Activated T-helper 1 cell treated with Interleukin-2 at 50 U/mL for 16 hours (primary cell): ENCODE measurements at places on chromosomes 1 and 21.

GRCh38 chr1:168235937-168236336, 10.1 kb downstream of the SFT2D2 start:
- DNase-seq = no peak

DNA sequence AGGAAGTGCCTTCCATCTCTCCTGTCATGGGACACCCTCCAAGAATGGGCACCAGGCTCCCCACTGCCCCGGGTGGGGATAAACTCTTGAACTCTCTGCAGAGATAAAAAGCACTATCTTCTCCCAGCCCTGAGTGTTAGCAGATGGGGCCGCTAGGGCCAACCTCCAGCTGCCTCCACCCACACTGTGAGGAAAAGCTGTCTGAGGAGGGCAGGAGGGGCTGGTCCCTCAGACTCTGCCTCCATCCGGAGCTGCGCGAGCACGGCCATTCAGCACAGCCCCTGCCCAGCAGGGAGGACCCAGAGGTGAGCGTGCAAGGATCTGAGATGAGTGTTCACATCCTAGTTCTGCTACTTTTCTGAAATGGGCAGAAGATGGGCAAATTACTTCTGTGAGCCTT, 51.8 kb upstream of the TRABD2B start:
- DNase-seq = no peak

- DNase-seq = no peak
Observed at GRCh38 chr1:180970333-180971079, 52.2 kb downstream of the STX6 start.

DNA sequence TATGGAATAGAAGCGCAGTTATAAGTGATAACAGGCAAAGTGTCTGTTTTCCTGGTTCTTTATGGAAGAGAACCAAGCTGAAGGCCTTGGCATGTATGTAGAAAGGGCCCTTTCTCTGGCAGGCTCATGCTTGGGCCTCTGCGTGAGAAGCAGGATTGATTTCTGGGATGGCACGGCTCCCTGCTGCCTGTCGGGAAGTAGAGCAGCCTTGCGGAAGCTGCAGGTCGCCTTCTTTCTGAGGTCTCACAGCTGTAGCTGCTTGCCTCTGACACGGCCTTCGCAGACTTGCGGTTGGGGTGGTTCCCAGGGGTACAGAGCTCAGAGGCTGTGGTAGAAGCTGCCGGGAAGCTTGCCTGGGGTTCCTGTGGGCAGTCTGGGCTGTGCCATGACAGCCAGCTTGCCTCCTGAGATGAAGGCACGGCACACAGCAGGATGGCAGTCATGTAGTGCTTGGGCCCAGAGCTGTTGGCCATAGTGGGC, 39.4 kb downstream of the TRAPPC10 start:
- no peak for DNase-seq

- no peak for DNase-seq
Observed at GRCh38 chr1:199096591-199096990, 457.8 kb downstream of the PTPRC start.

DNA sequence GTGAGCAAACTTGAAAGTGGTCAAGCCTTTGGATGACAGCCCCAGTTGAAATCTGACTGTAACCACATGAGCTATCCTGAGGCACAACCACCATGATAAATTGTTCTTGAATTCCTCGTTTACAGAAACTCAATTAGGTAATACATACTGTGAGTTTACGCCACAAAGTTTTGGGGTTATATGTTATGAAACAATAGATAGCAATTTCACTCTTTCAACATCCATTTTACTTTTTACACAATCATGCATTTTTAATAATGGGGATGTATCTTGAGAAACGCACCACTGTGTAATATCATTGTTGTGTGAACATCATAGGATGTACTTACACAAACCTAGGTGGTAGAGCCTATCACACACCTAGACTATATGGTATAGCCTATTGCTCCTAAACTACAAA, 35.4 kb downstream of the OR2C3 start:
- no peak for DNase-seq

DNA sequence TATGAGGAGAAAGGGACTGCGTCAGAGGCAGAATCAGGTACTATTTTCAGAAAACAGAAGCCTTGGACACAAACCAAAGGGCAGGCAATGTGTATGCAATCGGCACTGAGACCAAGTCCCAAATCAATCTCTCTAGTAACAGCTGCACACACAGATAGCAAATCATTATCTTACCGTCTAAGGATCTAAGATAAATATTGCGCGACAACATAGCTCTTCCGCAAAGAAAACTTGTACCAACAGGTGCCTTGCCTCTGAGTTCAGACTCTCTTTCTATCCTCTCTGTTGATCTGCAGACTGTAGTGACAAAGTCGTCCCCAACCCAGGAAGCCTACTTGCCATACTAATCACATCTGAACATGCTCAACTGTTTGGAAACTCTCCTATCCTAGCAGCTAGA, 22.6 kb upstream of the SAMD13 start:
- DNase-seq = no peak

DNA sequence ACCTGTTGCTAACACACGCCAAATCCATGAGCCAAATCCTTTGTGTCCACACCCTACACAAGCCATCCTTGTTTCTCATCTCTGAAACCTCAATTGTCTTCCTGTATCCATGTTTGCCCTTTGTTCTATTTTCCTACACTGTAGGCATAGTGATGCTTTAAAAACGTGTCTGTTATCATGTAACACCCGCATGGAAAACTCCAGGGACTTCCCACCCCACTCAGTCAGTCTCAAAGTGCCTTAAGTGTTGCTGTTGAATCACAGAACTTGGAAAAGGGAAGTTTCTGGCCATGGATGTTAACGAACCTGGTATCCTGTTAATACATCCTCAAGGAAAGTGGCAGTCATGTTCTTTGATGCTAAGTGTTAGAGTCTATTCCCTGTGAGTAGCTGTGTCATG, 9.7 kb downstream of the OR2T11 start:
- no peak for DNase-seq

GRCh38 chr21:42782723-42783242, 96.6 kb downstream of the WDR4 start:
- DNase-seq = no peak

- no peak for DNase-seq
Observed at GRCh38 chr1:202203238-202204039, 9.8 kb downstream of the LGR6 start.

GRCh38 chr21:28669321-28669720, 323.4 kb downstream of the LTN1 start:
- DNase-seq = no peak

- DNase-seq = no peak
Observed at GRCh38 chr1:160877221-160877620, 7.8 kb downstream of the ITLN1 start.

GRCh38 chr1:61448914-61449313, 276.0 kb downstream of the TM2D1 start:
- no peak for DNase-seq

- no peak for DNase-seq
Observed at GRCh38 chr1:222369148-222369547, 178.8 kb downstream of the HHIPL2 start.

DNA sequence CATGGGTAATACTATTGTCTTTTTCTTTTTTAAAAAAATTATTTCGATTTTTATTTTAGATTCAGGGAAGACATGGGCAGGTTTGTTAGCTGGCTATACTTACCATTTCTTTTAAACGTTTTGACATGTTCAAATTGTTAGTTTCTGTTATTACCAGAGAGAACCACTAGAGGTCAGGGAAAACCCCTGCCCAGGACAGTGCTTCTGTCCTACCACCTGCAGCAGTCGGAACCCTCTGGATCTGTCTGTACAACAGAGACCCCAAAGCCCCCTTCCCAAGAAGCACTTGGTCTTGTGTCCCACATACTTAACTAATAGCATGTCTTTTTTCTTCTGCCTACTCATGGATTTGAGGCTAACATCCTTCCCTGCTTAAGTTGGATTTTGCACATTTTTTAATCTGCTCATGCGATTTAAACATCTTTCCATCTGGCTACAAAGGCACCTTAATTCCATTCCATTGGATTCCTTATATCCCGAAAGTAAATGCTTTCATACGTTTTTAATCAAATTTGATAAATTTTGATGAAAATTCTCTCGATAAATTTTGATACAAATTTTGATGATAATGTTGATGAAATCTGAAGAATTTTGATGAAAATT, 10.0 kb upstream of the C1orf115 start:
- no peak for DNase-seq

DNA sequence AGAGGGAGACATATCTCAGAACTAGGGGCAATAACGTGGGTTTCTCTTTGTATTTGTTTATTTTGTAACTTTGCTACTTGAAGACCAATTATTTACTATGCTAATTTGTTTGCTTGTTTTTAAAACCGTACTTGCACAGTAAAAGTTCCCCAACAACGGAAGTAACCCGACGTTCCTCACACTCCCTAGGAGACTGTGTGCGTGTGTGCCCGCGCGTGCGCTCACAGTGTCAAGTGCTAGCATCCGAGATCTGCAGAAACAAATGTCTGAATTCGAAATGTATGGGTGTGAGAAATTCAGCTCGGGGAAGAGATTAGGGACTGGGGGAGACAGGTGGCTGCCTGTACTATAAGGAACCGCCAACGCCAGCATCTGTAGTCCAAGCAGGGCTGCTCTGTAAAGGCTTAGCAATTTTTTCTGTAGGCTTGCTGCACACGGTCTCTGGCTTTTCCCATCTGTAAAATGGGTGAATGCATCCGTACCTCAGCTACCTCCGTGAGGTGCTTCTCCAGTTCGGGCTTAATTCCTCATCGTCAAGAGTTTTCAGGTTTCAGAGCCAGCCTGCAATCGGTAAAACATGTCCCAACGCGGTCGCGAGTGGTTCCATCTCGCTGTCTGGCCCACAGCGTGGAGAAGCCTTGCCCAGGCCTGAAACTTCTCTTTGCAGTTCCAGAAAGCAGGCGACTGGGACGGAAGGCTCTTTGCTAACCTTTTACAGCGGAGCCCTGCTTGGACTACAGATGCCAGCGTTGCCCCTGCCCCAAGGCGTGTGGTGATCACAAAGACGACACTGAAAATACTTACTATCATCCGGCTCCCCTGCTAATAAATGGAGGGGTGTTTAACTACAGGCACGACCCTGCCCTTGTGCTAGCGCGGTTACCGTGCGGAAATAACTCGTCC, 1.3 kb upstream of the OLIG2 start:
- DNase-seq = no peak

DNA sequence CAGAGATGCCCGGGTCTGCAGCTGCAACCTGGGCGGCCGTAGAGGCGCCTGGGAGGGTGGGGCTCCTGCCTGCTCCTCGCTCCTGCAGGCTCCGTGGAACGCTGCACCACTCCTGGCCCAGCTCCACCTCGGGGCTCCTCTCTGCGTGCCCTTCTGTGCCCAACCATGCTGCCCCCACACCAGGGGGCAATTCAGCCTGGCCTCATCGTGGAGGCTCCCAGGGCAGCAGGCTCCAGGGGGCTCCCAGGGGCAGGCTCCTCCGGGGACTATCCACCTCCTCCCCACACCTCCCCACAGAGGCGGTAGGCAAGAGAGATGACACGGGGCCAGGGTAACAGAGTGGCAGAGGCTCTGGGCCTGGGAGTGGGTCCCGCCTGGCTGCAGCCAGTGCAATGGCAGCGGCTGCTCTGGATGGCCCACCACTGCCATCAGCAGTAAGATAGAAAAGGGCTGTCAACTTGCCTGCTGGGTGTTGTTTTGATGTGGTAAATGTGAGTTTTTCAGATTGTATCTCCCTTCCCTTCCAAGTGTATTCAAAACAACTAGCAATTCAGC, 22.4 kb upstream of the LRRC8C start:
- DNase-seq = peak; percentile 58

- no peak for DNase-seq
Observed at GRCh38 chr1:15515022-15515663, 8.9 kb downstream of the CASP9 start.

- no peak for DNase-seq
Observed at GRCh38 chr21:37257511-37257966, 9.6 kb downstream of the VPS26C start.

GRCh38 chr1:22782406-22782805, 71.8 kb downstream of the EPHB2 start:
- DNase-seq = no peak

GRCh38 chr1:231724876-231725647, 98.5 kb downstream of the DISC1 start:
- no peak for DNase-seq

DNA sequence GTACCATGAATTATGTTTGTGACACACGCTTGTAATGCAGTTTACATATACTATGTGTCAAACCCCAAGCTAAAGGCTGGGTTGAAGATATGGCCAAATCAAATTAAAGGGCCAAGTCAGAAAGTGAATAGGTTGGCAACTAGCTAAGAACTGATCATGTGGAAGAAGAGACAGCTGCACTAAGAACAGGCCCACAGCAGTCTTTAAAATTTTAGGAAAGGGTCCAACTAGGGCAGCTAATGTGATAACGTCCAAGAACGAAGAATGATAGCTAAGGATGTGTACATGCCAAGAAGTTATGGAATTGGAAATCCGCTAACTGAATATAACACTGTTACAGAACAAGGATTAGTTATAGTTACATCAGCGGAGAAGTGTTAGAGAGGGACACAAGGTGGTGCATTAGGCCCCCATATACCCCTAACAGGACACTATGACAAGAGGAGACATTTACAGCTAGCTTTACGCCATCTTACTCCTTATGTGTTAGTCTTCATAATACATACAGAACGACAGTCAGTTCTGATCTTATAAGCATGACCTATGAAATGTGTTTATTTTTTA, 6.5 kb upstream of the RNF2 start:
- DNase-seq = no peak
